Kidney epithelial cell (primary cell): ENCODE measurements at places on chromosomes 13 and 19.

- DNase-seq: no peak
Measured at GRCh38 chr13:44573071-44573470, 3.1 kb downstream of the TSC22D1 start.

DNA sequence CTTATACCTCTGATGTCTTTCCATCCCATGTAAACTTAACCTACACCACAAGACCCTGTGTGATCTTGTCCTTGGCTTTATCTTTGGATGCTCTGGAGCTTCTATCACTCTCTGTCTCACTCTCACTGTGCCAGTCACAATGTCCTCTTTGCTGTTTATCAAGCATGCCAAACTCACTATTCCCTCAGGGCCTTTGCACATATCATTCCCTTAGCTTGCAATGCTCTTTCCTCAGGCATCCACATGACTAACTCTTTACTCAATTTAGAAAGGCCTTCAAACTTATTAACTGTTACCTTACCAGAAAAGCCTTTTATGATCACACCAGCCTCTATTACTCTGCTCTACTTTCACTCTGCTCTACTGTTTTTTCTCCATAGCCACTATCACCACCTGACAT is 354.1 kb downstream of the RFC3 start:
- no peak for DNase-seq

DNA sequence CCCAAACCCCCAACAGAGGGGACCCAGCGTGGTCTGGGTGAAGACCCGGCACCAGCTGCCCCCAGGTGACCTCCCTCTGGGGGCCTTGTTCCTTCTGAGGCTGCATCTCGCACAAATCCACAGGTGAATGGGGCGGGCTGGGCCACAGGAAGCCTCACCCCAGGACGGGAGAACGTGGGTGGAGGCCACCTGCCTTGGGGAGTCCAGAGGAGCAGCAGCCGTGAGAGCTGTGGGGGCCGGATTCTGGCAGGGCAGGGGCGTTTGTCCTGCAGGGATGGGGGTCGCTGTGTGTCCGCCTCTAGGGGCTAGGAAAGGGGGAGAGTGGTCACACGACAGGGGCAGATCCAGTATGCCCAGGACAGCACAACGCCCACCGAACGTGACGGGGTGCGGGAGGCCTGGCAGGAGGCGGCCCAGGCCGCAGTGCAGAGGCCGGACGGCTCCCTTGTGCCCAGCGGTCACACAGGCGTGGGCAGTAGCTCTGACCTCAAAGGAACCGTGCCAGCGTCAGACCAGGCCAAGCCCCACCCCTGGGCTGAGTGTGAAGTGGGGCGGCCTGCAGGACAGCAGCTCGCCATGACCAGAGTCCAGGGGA is 6.7 kb downstream of the POLR2E start:
- DNase-seq: no peak

DNA sequence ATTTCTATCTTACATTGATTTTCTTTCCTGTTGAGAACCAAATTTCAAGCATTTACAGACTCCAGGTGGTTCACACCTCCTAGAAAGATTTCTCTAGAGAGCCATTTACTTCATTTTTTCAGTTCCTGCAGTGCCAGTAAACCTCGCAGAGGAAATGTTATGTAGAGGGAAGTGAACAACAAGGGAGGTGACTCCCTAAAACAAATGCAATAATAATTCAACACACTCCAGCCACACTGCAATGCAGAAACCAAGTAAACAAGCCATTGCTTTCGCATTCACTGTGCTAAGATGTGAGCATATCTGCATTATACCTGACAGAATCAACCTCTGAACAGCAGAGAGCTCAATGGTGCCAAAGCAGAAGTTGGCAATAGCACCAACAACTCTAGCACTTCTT is 215.1 kb downstream of the RBM26 start:
- no peak for DNase-seq

- no peak for DNase-seq
Measured at GRCh38 chr19:1343041-1343440, 40.7 kb upstream of the NDUFS7 start.

DNA sequence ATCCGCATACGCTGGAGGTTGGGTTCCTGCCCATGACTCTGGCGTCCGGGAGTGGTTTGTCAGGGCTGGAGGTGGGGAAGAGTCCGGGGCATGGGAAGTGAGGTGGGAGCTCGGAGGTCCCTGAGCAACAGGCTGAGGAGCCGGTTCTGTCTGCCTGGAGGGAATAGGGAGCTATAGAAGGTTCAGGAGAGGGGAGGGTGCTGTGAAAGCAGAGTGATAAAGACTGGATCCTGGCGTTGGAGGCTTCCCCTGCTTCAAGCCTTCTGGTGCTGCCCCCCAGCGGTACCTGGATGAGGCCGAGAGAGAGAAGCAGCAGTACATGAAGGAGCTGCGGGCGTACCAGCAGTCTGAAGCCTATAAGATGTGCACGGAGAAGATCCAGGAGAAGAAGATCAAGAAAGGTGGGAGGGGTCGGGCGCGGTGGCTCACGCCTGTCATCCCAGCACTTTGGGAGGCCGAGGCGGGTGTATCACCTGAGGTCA is 2.6 kb downstream of the HMG20B start:
- no peak for DNase-seq

GRCh38 chr13:32997399-32997798 is 18.8 kb upstream of the KL start:
- DNase-seq: no peak

- no peak for DNase-seq
Measured at GRCh38 chr13:76646946-76647345, 239.3 kb downstream of the KCTD12 start.

DNA sequence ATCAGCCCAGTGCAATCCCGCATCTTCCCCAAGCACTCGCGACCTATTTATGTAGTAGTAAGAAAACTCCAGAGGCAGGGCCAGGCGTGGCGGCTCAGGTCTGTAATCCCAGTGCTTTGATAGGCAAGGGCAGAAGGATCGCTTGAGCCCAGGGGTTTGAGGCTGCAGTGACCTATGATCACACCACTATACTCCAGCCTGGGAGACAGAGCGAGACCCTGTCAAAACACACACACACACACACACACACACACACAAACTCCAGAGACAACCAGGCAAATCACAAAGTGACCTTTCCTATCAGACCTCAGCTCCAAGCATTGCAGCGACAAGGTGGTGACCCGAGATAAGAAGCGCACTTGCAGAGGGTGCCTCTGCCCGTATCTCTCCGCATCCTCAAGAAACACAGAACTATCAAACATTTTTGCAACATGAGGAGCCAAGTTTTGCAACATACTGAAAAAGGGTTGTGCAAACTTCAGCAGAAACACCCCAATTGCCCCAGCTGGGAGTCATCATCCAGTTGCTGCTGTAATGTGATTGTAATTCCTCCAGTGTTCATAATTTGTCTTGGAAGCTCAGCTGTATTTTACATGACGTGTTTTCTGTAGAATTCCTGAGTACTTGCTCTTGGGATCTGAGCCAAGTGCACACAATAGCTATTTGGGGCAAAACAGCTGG is 8.7 kb upstream of the KLF2 start:
- DNase-seq: no peak
